CD4-positive, alpha-beta memory T cell (primary cell): ENCODE measurements at places on chromosomes 1 and 21. TPM values are rescaled to one million over a fixed set of nuclear protein-coding genes. Genes with fewer than 3 reads are reported as not detected.

Gene EFNA1
- 1.2 TPM for total RNA-seq

- no peak for DNase-seq
These were observed 89.4 kb downstream of the SDCCAG8 start for GRCh38 chr1:243345205-243345604.

- no peak for DNase-seq
These were observed 13.5 kb downstream of the MRPS6 start for GRCh38 chr21:34086887-34087306.

Gene CCDC17
- total RNA-seq, result 7.6 TPM

DNA sequence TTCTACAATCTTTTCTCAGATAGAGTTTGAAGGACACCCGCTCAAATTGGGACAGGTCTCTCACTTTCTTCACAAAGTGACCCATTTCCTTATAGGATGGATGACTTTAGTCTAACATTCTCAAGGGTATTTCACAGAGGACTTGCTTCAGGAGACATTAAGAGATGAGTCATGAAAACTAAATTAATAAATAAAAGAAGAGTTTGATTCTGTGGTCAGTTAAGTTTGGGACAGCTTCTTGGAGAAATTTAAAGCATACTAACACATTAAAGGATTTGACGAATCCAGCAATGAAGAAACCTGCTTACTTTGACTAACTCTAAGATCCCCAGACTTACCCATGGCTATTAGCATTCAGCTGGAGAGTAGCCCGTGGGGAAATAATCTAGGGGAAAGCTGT, 95.6 kb upstream of the RAB3GAP2 start:
- DNase-seq, result no peak

DNA sequence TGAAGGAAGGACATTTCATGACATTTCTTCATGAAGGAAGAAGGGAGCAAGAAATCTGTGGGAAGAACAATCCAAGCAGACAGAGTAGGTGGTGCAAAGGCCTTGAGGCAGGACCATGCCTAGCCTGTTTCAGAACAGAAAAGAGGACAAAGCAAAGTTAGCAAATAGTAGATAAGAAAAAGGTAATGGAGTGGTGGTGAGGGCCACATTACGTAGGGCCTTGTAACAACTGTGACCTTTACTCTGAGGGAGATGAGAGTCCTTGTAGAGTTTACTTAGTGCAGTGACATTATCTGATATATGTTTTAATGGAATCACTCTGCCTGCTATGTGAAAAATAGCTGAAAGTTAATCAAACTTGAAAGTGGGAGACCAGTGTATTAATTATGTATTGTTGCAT, 6.4 kb upstream of the TSNAX start:
- DNase-seq, result no peak

Gene RYR2
- not detected for total RNA-seq

Gene LCE2B
- not detected for total RNA-seq

Gene PSRC1
- 0.28 TPM for total RNA-seq

Gene MYOG
- not detected for total RNA-seq

- no peak for DNase-seq
These were observed 37.6 kb downstream of the CRYAA start for GRCh38 chr21:43206231-43207042.

DNA sequence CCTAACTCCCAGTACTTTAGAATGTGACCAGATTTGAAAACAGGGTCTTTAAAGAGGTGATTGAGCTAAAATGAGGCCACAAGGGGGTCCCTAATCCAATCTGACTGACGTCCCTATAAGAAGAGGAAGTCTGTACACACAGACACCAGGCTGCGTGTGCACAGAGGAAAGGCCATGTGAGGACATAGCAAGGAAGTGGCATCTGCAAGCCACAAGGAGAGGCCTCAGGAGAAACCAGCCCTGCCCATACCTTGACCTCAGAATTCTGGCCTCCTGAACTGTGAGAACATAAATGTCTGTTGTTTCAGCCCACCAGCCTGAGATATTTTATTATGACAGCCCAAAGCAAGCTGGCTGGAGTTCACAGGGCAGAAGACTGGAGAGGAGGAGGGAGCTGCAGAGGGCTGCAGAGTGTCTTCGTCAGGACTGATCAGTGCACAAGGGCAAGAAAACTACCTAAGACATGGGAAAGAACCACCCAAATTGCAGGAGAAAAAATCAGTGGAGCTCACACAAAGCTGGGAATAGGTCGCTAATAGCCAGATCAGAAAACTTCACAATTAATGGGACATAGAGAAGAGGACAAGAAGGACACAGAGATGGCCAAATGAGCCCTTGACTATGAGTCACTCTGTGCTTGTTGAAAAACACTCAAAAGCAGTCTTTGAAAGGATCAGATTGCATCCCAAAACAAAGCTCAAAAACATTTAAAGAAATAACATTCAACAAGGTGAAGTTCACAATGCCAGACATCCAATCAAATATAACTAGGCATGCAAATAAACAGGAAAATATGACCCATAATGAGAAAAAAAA, 14.1 kb upstream of the WNT9A start:
- no peak for DNase-seq

DNA sequence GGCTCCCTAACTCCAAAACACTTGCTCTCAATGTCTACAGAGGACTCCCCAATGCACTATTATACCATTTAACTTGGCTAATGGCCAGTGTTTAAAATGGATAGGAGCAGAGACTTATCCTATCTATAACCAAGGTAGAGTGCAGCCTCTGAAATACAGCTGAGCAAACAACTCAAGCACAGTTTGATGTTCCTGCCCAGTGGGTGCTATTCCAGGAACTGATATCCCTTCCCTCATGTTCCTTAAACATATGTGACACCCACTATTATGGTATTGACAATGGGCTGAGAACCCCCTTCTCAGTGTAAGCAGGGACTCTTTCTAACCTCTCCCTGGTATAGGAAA, 51.7 kb downstream of the SH3GLB1 start:
- no peak for DNase-seq

Gene DYNLT4
- total RNA-seq, result not detected

DNA sequence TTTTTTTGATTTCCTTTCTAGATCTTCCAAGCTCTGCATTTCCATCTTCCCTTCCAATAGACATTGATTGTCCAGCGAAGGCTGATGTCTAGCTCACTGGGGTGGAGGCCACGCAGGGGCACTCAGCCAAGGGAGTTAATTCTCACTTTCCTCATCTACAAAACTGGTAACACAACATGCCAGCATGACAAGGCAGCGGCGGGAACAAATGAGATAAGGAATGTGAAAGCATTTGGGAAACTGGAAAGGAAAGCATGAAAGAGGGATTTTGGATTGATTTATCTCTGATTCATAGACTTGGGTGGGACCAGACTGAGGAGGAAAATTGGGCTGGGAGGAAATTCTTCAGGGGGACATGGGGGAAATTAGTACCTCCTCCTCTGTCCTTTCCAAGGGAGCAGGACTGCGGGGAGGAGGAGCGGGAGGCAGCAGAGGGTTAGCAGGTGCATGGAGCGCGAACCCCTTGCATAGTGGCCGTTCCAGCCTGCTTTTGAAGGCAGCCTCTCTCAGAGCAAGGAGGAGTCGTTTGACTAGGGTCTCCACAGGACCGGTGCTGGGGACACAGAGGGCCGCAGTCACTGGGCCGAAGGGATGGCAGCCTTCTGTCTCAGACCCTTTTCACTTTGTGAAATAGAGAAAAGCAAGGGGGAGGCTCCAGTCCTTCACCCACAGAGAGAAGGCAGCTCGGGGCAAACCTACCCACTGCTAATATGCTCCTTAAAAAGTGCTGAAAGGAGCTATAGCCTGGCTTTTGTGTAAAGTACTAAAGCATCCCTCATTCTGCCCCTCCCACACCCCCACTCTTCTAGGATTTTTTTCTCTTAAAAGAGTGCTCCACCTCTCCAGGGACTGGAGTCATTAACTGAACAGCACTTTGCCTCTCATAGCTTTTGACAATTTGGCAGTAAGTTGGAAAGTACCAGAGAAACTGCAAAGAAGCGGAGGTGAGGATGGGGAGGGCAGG, 89.2 kb downstream of the PLXNA2 start:
- DNase-seq, result no peak

DNA sequence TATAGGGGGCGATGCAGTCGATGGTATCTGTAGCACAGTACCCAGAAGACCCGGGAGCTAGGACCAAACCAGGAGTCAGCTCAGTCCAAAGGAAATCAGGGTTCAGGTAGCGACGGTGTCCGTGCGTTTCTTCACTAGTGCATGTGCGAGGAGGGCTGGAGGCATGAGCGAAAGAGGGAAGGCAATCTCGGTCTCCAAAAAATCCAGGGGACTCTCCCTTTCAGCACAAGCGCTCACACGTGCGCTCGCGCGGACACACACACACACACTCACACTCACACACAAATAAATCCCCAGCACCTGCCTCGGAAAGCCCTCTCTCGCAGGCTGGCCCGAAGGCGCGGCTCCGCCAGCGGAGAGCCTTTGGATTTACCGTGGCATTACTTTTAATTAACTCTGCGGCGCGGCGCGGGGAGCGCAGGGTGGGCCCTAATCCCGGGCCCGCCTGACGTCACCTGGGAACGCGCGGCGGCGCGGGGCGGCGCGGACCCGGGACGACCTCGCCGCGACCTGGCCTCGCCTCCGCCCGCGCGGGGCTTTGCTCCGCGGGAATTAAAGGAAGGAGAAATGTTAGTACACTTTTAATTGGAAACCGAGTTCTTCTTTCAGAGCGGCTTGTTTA, 121.2 kb downstream of the LMX1A start:
- no peak for DNase-seq

Gene KCNJ15
- total RNA-seq, result 1.1 TPM

- peak; percentile 84 for DNase-seq
These were observed 30.1 kb upstream of the IFNAR2 start for GRCh38 chr21:33199516-33200217.

DNA sequence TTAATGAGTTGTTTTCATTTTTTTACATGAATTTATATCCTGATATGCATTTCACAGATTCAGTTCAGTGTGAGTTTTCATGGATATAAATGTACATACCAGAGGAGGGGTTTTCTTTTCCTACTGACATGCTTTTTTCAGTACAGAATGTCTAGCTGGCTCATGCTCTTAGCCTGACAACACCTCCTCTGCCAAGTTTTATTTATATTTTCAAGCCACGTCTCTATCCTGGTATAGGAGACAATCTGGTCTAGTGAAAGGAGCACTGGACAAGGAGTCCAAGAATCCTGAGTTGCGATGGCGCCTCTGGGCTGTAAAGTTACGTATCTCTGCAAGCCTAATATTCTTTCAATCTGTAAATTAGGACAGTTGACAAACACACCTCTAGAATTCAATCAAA, 4.9 kb downstream of the DAB1 start:
- DNase-seq, result no peak

GRCh38 chr1:215891266-215892057, 324.4 kb downstream of the KCTD3 start:
- DNase-seq, result no peak

Gene SERPINC1
- not detected for total RNA-seq

DNA sequence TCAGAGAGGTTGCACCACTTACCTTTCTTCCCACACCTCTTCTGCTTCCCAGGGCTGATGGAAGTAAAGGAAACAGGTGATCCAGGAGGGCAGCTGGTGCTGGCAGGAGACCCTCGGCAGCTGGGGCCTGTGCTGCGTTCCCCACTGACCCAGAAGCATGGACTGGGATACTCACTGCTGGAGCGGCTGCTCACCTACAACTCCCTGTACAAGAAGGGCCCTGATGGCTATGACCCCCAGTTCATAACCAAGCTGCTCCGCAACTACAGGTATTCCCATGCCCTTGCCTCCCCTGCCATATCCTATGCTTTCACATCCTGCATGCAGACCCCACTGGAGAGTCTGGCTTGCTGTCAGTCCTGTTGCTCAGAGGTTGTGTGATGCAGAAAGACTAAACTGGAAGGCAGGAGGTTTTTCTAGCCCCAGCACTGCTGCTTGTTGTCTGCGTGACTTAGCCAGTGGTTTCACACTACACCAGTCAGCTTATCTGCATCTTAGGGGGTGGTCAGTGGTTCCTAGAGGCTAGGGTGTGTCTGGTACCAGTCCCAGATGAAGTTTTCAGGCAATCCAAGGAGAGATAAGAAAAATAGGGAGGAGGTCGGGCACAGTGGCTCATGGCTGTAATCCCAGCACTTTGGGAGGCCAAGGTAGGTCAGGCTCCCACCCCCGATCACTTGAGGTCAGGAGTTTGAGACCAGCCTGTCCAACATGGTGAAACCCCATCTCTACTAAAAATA, 10.2 kb downstream of the RHOC start:
- DNase-seq, result no peak

- DNase-seq, result no peak
These were observed 14.2 kb downstream of the CHRNB2 start for GRCh38 chr1:154581766-154582165.

GRCh38 chr1:66733348-66734017, 18.8 kb upstream of the DYNLT5 start:
- no peak for DNase-seq

DNA sequence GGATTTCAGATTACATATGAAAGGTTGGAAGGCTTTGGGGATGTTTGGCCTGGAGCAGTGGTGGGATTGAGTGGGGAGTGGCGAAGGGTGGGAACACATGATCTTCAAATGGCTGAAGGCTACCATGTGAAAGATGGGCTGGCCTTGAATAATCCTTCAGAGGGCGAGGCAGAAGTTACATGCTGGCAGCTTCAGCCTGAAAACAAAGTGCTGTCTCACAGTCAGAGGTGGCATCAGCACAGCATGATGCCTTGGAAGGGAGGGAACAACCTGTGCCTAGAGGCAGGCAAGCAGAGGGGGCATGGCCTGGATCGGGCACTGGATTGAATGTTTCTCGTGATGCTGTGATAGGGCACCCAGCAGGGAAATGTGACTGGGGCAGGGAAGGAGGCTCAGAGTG, 130.8 kb downstream of the BEND5 start:
- no peak for DNase-seq
